ENCODE measurements at places on chromosomes 3 and 15.
A peak's percentile ranks its signal among the peaks of the same experiment; 100 is the strongest.

- H3K27me3 ChIP-seq: no peaks in the 10 kb centered on the region
- DNase-seq: no peak
- H3K27ac ChIP-seq: no peak overlapping the region
- peaks cover 2% of the 10 kb centered on the region for H3K4me1 ChIP-seq
- no peak overlapping the region for H3K4me3 ChIP-seq
- H3K36me3 ChIP-seq: peaks cover 2% of the 10 kb centered on the region
Measured at GRCh38 chr3:36689560-36689959, 74.8 kb downstream of the DCLK3 start.

GRCh38 chr15:80760960-80761359 lies 18.2 kb upstream of the CEMIP start:
- no peaks in the 10 kb centered on the region for H3K27me3 ChIP-seq
- peaks cover 13% of the 10 kb centered on the region for H3K4me1 ChIP-seq
- H3K4me3 ChIP-seq: no peak overlapping the region
- DNase-seq: no peak
- no peak overlapping the region for H3K27ac ChIP-seq

DNA sequence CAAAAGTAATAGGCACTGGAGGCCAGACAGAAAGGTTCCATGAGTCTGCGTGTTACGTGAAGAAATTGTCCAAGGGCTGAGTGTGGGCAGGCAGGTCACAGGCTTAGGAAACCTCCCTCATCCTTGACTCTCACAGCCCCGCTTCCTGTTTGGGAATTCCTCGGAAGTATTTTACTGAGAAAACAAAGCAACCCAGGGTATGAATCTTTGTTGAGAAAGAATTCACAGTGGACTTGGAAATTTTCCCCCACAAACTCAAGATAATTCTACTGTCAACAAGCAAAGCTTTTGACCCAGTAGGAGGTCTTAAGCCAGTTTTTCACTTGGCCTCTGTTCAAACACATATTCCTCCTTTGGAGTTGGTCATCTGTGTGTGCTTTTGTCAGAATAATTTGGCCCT lies 377.1 kb upstream of the TPM1 start:
- peaks cover 5% of the 10 kb centered on the region for H3K36me3 ChIP-seq
- H3K27me3 ChIP-seq: no peaks in the 10 kb centered on the region
- no peaks in the 10 kb centered on the region for H3K4me1 ChIP-seq

DNA sequence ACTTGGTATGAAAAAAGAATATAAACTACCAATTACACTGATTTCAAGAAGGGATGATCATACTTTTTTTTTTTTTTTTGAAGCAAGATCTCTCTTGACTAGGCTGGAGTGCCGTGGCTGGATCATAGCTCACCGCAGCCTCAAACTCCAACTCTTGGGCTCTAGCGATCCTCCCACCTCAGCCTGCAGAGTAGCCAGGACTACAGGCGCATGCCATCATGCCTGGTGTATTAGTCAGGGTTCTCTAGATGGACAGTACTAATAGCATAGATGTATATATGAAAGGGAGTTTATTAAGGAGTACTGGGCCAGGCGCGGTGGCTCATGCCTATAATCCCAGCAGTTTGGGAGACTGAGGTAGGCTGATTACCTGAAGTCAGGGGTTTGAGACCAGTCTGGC lies 11.5 kb upstream of the SEC11A start:
- no peaks in the 10 kb centered on the region for H3K27me3 ChIP-seq
- no peak for DNase-seq
- no peak overlapping the region for H3K4me3 ChIP-seq
- no peaks in the 10 kb centered on the region for H3K36me3 ChIP-seq
- H3K27ac ChIP-seq: no peak overlapping the region
- peaks cover 4% of the 10 kb centered on the region for H3K4me1 ChIP-seq

DNA sequence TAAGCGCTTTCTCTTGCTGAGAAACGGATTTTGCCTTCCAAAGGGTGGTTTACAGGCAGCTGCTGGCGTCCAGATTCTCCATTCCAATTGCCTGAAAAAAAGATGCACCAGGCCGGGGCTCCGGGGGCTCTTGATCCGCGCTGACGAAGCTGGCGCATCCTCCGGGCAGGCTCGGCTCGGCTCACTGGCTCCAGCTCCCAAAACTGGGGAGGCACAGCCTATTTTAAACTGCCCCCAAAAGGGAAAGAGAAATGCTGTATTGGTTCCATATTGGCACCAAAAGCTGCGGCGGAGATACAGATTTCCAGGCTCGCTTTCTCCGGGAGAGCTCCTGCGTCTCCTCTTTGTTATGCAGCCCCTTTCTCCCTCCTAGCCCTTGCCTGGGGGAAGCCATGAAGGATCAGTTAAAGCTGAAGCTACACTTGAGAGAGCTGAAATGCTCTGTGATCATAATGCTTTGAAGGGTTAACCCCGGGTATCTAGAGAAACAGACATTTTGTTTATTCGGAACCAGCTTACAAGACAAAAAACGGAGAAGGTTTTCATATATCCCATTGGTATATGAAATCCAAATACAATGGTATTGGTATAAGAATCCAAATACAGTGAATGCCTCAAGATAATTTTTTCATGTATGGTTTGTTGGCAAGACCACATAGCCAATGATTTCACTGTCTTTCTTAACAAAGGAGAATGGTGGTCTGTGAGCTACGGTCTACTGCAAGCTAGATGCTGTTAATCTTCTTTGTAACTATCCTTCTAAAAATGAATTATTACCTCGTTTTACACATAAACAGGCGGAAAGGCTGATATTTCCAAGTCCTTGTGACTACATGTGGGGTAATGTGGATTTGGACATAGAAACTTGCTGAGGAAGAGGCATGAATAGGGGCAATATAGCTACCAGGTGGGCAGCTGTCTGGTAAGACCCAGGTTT lies 693 bp downstream of the CD200 start:
- peak; percentile 10 for DNase-seq
- H3K27me3 ChIP-seq: no peaks in the 10 kb centered on the region
- H3K4me1 ChIP-seq: peaks cover 36% of the 10 kb centered on the region
- peaks cover 6% of the 10 kb centered on the region for H3K36me3 ChIP-seq
- peak overlapping the region; percentile 97 for H3K27ac ChIP-seq

DNA sequence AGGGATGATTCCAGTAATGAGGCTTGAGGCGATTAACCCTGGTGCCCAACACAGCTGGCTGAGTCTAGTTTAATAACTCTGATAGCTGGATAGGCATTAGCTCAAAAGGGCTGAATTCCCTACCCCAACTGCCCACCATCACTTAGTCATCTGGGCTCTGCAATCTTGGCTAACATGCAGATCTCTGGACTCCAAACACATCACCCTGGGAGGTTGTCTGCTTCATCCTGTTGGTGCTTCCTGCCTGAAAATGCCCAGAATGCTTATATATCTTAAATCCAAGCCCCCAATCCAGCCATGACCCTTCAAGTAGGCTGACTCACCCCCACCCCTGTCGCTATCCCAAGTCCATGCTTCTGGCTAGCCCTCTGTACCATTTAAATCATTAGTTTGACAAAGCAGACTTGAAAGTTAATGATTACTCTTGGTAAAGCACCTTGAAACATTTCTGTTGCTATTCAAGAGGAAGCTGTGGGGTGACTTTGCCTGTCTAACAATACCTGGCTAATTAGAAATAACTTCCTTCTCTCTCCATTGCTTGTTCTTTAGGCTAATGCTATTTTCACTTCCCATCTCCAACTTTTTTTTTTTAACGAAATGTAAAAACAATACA lies 107.0 kb upstream of the RORA start:
- H3K27ac ChIP-seq: no peak overlapping the region
- H3K36me3 ChIP-seq: no peaks in the 10 kb centered on the region
- no peak overlapping the region for H3K4me3 ChIP-seq
- H3K4me1 ChIP-seq: peaks cover 14% of the 10 kb centered on the region
- H3K27me3 ChIP-seq: no peaks in the 10 kb centered on the region

DNA sequence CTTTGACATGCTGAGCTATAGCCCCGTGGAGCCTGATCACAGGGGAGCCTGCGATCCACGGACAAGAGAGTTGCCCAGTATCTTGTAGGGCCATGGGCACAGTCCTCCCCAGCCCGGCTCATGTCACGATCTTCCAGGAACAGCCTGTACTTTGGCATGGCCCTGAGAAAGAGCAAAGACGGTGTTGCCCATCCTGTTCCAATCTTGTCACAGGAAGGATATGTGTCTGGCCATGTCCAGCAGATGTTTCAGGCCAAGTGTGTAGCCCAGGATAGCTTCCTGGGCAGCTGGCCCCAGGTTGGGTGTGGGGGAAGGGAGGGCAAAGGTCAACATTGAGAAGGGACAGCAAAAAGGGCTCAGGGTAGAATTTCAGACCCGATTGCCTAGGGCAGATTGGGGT lies 17.0 kb upstream of the RPL29 start:
- no peak overlapping the region for H3K4me3 ChIP-seq
- H3K27ac ChIP-seq: no peak overlapping the region
- H3K27me3 ChIP-seq: peaks cover 3% of the 10 kb centered on the region
- H3K36me3 ChIP-seq: no peaks in the 10 kb centered on the region
- H3K4me1 ChIP-seq: no peaks in the 10 kb centered on the region

DNA sequence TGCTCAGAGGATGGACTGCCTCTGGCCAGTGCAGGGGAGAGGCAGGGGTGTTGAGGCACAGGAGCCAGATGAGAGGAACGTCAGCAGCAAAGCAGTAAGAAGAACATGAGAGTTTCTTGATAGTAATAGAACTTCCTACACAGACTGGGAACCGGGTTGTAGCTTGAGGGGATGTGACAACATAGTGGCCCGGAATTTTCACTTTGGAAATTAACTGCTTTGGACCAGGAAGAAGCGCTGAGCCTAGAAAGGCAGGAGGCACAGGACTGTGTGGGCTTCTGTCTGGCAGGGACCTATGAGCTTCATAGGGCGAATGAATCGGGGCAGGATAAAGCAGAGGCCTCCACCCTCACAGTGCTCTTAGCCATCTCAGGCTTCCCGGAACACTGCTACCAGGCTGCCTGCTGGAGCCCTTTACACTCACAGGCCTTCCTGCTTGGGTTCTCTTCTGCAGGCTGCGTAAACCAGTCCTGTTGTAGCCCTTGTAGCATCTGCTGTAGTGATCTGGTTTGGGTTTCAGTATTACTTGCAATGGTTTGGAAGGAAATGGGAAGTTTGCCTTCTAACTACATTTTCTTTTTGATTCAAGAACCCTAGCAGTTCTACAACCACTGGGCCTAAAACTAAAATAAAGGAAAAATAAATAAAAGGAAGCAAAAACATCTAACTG lies 3.3 kb upstream of the ADPGK start:
- H3K4me3 ChIP-seq: no peak overlapping the region
- H3K27ac ChIP-seq: no peak overlapping the region
- H3K27me3 ChIP-seq: no peaks in the 10 kb centered on the region
- H3K4me1 ChIP-seq: peaks cover 12% of the 10 kb centered on the region
- no peak for DNase-seq

- no peak overlapping the region for H3K4me3 ChIP-seq
- peaks cover 40% of the 10 kb centered on the region for H3K27me3 ChIP-seq
- H3K4me1 ChIP-seq: peaks cover 19% of the 10 kb centered on the region
- no peak for DNase-seq
- H3K27ac ChIP-seq: no peak overlapping the region
- no peaks in the 10 kb centered on the region for H3K36me3 ChIP-seq
Measured at GRCh38 chr15:51355096-51355495, 13.6 kb downstream of the GLDN start.

GRCh38 chr3:194779729-194780224 lies 94.1 kb downstream of the FAM43A start:
- H3K27ac ChIP-seq: no peak overlapping the region
- no peak for DNase-seq
- H3K4me3 ChIP-seq: no peak overlapping the region
- no peaks in the 10 kb centered on the region for H3K36me3 ChIP-seq

DNA sequence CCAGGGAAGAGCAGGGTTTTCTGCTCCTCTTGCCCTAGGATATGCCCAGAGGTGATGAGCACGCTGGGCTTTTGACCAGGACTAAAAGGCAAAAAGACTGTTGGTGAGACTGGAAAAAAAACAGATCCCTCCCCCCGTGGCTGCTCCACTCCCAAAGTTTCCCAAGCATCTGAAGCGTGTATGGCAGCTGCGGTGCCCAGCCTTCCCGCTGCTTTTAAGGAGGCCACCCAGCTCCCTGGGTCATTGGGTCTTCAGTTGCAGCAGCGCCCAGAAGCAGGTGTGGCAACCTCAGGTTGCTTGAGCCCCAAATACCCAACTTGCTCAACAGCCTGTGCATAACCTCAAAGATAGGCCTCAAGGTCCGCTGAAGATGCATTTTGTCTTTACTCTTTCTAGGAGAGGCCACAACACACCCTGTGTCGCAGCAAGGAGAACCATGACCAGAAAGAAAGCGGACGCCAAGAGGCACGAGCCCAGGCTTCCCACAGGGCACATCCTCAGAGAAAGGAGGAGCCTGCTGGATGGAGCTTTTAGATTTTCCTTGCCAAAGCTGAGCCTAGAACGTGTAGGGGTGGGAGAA lies 2.0 kb downstream of the SRGAP3 start:
- no peaks in the 10 kb centered on the region for H3K27me3 ChIP-seq
- H3K27ac ChIP-seq: no peak overlapping the region
- H3K4me1 ChIP-seq: peaks cover 28% of the 10 kb centered on the region
- no peak for DNase-seq
- H3K36me3 ChIP-seq: no peaks in the 10 kb centered on the region

GRCh38 chr3:16816048-16816780 lies 68.5 kb upstream of the PLCL2 start:
- DNase-seq: no peak
- no peaks in the 10 kb centered on the region for H3K36me3 ChIP-seq
- H3K27ac ChIP-seq: no peak overlapping the region
- no peak overlapping the region for H3K4me3 ChIP-seq

DNA sequence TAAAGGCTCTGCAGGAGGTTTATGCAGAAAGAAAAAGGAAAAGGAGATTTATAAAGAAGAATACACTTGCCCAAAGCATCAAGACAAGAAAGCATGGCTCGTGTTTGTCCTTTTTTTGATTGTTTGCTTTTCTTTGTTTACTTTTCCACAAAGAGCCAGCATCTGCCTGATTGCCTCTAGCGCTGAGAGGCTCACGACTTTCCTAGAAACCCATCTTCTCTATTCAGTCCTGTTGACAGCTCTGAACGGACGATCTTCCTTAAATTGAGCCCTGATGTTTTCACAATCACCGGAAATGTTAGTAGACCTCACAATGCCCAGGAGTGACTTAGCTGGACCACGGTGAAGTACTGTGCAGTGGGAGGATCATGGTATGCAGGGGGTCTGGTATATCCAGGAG lies 12.4 kb downstream of the GP5 start:
- H3K27ac ChIP-seq: no peak overlapping the region
- H3K4me1 ChIP-seq: peaks cover 6% of the 10 kb centered on the region
- H3K27me3 ChIP-seq: peaks cover 32% of the 10 kb centered on the region
- no peak for DNase-seq
- H3K36me3 ChIP-seq: peaks cover 6% of the 10 kb centered on the region

- no peaks in the 10 kb centered on the region for H3K27me3 ChIP-seq
- H3K36me3 ChIP-seq: no peaks in the 10 kb centered on the region
- DNase-seq: no peak
- no peaks in the 10 kb centered on the region for H3K4me1 ChIP-seq
- no peak overlapping the region for H3K27ac ChIP-seq
- no peak overlapping the region for H3K4me3 ChIP-seq
Measured at GRCh38 chr3:114650808-114651207, 357.0 kb downstream of the TIGIT start.

- H3K36me3 ChIP-seq: no peaks in the 10 kb centered on the region
- no peaks in the 10 kb centered on the region for H3K27me3 ChIP-seq
- H3K4me1 ChIP-seq: peaks cover 11% of the 10 kb centered on the region
- DNase-seq: no peak
Measured at GRCh38 chr3:151182349-151183079, 20.5 kb downstream of the GPR171 start.

- H3K4me1 ChIP-seq: peaks cover 22% of the 10 kb centered on the region
- peaks cover 22% of the 10 kb centered on the region for H3K36me3 ChIP-seq
- no peak overlapping the region for H3K27ac ChIP-seq
- no peak overlapping the region for H3K4me3 ChIP-seq
- no peaks in the 10 kb centered on the region for H3K27me3 ChIP-seq
Measured at GRCh38 chr15:83014205-83014653, 2.8 kb upstream of the C15orf40 start.
